Suppressor macrophage (primary cell): ENCODE measurements at places on chromosomes 7 and 10.

DNA sequence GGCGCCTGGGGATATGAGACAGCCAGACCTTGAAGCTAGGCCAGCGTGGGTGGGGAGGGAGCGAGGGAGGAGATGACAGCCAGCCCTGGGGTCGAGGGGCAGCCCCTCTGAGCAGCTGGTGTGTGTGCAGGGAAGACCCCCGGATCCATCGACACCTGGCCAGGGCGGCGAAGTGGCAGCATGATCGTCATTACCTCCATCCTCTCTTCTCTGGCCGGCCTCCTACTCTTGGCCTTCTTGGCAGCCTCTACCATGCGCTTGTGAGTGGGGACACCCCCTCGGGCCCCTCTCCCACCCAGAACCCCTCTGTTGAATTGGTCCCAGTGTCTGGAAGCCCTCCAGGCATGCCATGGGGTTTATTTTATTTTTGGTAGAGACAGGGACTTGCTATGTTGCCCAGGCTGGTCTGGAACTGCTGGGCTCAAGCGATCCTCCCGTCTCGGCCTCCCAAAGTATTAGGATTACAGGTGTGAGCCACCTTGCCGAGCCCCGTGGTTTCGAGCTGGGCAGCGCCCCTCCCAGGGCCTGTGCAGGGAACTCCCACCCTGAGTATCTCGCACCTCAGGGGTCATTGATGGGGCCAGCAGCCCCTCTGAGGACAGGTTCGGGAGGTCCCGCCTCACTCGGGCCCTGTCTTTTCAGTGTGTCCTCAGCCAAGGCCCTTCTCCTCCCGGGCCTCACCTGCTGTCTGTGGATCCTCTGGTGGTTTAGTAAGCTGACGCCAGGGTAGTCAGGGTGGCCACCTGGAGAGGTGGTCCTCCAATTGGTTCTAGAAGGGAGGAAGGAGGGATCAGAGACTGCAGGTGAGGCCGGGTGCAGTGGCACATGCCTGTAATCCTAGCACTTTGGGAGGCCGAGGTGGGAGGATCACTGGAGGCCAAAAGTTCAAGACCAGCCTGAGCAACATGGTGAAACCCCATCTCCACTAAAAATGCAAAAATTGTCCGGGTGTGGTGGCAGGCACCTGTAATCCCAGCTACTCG, 3.8 kb downstream of the UPK3B start:
- no peak for DNase-seq

- no peak for DNase-seq
Measured at GRCh38 chr7:107644309-107644974, 16.2 kb upstream of the SLC26A4 start.

GRCh38 chr10:18429335-18429734, 222.1 kb downstream of the NSUN6 start:
- DNase-seq = no peak

DNA sequence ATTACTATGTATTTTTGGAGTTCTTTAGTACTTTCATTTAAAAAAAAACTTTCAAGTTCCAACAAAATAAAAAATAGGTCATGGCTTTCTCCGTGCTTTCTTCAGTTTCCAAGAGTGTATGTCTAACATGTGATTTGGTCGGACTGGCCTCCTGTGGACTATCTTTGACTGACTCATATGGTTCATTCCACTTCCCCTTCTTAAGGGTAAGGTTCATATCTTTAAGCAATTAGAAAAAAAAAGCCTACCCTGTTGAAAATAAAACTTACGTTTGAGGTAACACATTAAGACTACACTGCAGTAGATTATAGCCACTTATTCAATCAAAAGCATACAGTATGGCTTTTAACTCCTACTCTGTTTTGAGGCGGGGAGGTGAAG, 112.8 kb upstream of the AHR start:
- peak; percentile 64 for DNase-seq

DNA sequence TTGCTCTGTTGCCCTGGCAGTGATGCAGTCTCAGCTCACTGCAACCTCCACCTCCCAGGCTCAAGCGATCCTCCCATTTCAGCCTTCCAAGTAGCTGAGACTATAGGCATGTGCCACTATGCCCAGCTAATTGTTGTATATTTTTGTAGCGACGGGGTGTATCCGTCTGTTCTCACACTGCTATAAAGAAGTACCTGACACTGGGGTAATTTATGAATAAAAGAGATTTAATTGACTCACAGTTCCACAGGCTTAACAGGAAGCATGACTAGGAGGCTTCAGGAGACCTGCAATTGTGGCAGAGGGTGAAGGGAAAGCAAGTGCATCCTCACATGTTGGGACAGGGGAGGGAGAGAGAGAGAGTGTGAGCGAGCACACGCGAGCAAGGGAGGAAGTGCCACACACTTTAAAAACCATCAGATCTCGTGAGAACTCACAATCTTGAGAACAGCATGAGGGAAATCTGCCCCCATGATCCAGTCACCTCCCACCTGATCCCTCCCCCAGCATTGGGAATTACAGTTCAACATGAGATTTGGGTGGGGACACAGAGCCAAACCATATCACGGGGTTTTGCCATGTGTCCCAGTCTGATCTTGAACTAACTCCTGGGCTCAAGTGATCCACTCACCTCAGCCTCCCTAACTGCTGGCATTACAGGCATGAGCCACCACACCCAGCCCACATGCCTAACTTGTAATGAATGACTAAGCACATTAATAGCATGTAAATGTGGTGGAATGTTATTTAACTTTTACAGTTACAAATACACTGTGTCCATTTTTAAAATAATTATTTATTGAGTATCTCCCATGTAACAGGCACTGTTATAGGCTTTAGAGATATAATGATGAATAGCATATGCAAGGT, 65.5 kb downstream of the RALA start:
- DNase-seq = no peak

- DNase-seq = peak; percentile 21
Measured at GRCh38 chr7:94088560-94088959, 84.4 kb upstream of the BET1 start.

GRCh38 chr7:116802746-116803152, 59.6 kb upstream of the CAPZA2 start:
- DNase-seq = peak; percentile 63

GRCh38 chr7:4683884-4684565, 1.9 kb downstream of the FOXK1 start:
- peak; percentile 62 for DNase-seq

GRCh38 chr7:41189866-41190265, 513.0 kb downstream of the INHBA start:
- peak; percentile 67 for DNase-seq

- no peak for DNase-seq
Measured at GRCh38 chr7:144777005-144777839, 58.6 kb downstream of the TPK1 start.
